ENCODE measurements at places on chromosomes 2 and 18. TPM values are rescaled to one million over a fixed set of nuclear protein-coding genes. Genes with fewer than 3 reads are reported as not detected.
A peak's percentile ranks its signal among the peaks of the same experiment; 100 is the strongest.

GRCh38 chr18:7082671-7083070, 34.9 kb downstream of the LAMA1 start:
- DNase-seq = no peak

- no peak for DNase-seq
Measured at GRCh38 chr2:153404792-153405191, 73.8 kb downstream of the RPRM start.

GRCh38 chr2:59195851-59196250, 954.7 kb upstream of the FANCL start:
- DNase-seq = no peak

DNA sequence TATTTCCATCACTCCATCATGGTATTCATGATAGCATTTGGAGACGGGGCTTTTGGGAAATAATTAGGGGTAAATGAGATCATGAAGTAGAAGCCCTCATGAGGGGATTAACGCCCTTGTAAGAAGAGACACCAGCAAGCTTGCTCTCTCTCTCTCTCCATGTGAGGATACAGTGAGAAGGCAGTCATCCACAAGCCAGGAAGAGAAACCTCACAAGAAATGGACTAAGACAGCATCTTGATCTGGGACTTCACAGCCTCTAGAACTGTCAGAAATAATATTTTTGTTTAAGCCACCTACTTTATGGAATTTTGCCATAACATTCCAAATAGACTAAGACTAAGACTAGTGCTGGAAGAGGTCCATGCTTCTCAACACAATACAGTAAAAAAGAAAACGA, 464.6 kb upstream of the GCFC2 start:
- no peak for DNase-seq

GRCh38 chr2:49924044-49924817, 769.9 kb upstream of the FSHR start:
- no peak for DNase-seq

DNA sequence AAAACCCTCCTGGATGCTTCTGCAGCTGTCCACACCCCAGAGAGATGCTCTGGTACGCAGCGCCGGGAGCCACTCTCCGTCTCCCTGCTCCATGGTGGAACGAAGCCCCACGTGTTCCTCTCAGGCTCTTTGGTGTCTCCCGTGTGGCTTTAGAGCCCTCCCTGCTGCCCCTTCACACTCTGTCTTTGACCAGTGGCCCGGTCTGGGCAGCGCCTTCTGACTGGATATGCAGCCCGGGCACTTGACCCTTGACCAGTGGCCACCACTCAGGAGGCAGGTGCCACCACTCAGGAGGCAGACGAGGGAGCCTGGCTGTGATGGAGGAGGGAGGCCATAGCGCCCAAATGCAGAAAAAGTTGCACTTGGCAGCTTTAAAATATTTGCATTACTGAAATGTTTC, 214.5 kb upstream of the SALL3 start:
- no peak for DNase-seq

GRCh38 chr2:215722125-215722524, 286.3 kb upstream of the FN1 start:
- DNase-seq = no peak

DNA sequence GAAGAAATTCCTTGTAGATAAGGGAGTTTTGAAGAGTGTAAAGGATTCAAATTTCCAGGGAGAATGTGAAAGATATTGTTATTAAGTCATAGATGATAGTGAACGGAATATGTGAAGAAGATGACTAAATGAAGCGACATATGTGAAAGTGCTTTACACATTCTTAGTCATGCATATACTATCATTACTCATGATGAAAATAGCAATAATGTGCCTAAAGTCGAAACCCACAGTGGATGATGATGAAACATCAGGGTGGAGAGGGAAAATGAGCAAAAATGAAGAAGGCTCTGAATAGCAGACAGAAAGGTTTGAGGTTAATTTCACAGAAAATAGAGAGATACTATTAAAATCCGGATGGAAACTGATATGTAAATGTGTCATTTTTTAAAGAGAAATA, 1237.1 kb downstream of the LRP1B start:
- DNase-seq = no peak

GRCh38 chr2:101305492-101306078, 2.9 kb downstream of the RNF149 start:
- DNase-seq = no peak

DNA sequence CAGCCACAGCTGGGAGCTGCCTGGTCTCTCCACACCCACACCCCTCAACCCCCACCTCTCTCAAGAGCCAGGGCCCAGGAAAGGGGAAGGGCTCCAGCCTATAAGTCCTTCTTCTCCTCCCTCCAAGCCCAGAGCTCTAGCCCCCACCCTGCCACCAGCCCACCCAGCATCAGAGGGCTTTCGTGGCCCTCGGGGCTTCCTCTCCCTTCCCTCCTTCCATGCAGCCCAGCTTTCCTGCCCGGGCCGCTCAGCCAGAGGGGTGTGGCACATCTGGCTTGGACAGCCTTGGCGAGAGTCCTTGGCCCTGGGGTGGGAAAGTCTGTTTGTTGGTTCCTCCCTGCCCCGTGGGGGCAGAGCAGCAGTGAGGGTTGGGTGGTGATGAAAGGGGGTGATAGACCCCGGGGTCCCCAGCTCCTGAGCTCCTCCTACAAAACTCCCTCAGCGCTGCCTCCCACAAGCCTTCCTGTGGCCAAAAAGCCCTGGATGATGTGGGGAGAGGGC, 7.0 kb downstream of the TNS1 start:
- DNase-seq = no peak

- DNase-seq = no peak
Measured at GRCh38 chr2:174180165-174180724, 68.1 kb downstream of the OLA1 start.

GRCh38 chr2:137336067-137336466, 570.7 kb downstream of the THSD7B start:
- DNase-seq = no peak

- no peak for DNase-seq
Measured at GRCh38 chr2:224126003-224126402, 86.9 kb upstream of the SERPINE2 start.

DNA sequence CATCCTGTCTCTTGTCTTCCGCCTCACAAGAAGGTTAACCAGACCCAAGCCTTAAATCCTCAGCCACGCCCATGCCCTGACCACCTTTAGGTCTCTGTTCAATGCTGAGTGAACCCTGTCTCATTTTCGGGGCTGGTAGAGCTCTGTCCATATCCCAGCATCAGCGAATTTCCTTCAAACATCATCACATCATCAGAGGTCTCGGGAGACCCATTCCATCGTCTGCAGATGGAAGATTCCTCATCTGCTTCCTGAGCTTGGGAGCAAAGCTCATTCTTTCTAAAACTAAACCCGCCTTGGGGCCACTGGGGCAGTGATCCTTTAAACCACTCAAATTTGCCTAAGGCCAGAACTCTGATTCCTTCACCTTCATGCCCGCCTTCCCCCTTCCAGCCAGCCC, 173.7 kb downstream of the TTC32 start:
- DNase-seq = no peak

GRCh38 chr18:69916412-69916811, 31.3 kb downstream of the CD226 start:
- no peak for DNase-seq

DNA sequence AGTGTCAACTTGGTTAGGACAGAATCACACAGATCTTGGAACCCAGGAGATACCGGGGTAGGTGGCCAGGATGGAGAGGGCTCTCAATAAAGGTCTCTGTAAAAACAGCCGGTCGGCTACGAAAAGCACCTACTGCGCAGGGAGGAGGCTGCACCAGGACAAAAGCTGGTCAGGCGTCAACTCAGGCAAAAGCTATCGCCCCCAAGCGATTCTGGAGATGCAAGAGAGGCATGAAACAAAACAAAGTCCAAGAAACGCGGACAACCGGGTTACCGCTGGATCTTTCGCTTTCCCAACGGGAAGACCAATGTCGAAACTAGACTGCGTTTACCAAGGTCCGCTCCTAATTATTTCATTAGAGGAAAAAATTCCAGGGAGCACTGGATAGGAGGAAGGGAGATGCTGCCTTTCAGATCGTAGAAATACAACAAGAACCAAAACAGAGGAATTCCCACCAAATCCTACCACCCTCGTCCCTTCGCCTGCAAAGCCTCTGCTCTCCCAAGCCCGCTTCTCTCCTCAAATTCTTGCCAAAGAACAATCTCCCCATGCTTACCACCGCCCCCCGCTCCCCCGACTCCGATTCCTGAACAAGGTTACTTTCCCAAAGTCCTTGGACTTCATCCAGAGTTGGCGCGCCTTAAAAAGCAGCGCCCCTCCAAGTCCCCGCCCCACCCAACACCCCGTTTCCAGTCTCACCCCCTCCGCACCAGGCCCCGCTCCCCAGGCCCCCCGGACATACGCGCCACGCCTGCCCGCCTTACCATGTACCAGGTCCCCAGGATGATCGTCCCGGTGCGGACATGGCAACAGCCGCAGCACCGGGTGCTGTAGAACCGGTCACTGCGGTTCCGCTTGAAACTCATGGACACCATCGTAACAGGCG, 539 bp downstream of the LAPTM4A start:
- DNase-seq = peak; percentile 40

Gene NEB
- 0.59 TPM for total RNA-seq

Gene DSC3
- total RNA-seq = 0.47 TPM

Gene VWA3B
- not detected for total RNA-seq

Gene CDKL4
- total RNA-seq = not detected

Gene VIL1
- not detected for total RNA-seq

Gene RAMP1
- 7.6 TPM for total RNA-seq

Gene CDH19
- not detected for total RNA-seq

Gene CROCC2
- total RNA-seq = not detected

Gene EPB41L3
- total RNA-seq = 368 TPM

Gene RGPD5
- total RNA-seq = 88.5 TPM

Data from glutamatergic neuron (in vitro differentiated cells).